ENCODE measurements at places on chromosomes 12 and 14. TPM values are rescaled to one million over a fixed set of nuclear protein-coding genes. Genes with fewer than 3 reads are reported as not detected.

DNA sequence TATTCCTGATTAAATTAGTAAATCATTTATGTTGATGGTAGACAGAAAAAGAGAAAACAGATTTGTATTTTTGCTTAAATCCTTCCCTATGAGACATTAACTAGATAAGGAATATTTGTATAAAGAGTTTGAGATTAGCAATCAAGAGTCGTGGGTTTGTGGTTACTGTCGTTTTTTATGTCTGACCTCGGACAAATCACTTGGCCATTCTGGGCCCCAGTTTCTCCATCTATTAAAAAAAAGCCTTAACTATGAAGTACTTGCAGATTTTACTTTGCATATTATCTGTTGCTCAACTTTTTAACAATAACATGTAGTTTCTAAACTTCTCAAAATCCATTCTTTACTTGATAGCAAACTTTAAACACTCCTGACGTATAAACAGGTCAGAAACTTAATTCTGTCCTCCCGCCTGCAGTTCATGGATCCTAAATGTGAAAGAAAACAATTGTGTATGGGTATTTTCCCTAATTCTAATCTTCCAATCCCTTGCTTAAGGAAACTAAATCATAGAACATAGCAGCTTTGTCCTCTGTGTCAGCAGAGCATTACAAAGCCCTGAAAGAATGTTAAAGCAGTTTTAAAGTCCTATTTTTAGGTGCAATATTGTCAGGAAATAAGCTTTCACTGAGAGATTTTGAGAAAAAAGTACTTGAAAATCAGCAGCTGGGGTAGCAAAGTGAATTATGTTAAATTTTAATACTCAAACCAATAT lies 118.2 kb downstream of the GPR135 start:
- peaks cover 3% of the 10 kb centered on the region for H3K36me3 ChIP-seq
- H3K27ac ChIP-seq, result no peak overlapping the region
- no peak overlapping the region for H3K4me3 ChIP-seq

- DNase-seq, result no peak
- H3K27me3 ChIP-seq, result no peaks in the 10 kb centered on the region
- H3K27ac ChIP-seq, result no peak overlapping the region
- H3K4me1 ChIP-seq, result peaks cover 6% of the 10 kb centered on the region
- H3K4me3 ChIP-seq, result no peak overlapping the region
These were observed 358.9 kb upstream of the NAV3 start for GRCh38 chr12:77471801-77472200.

DNA sequence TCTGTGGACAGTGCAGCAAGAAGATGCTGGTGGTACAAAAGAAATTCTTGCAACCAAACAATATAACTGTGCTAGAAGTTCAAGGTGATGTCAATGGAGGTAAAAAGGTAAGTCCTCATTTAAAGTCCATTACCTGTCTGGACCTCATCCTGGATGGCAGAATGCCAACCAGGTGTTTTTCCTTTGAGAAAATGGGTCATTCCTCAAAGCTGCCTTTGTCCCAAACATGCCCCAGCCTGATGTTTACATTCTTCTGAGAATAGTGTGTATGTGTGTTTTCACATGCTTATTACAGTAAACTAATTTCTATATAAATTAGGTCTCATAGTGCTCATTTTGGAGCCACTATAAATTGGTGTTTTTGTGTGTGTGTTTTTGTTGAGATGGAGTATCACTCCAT lies 24.9 kb downstream of the ACTR6 start:
- peaks cover 4% of the 10 kb centered on the region for H3K4me1 ChIP-seq
- H3K36me3 ChIP-seq, result peaks cover 2% of the 10 kb centered on the region
- no peak for DNase-seq
- no peak overlapping the region for H3K27ac ChIP-seq

GRCh38 chr12:131984334-131984733 lies 34.6 kb downstream of the EP400 start:
- peaks cover 14% of the 10 kb centered on the region for H3K36me3 ChIP-seq
- no peaks in the 10 kb centered on the region for H3K27me3 ChIP-seq
- no peak overlapping the region for H3K4me3 ChIP-seq
- peaks cover 11% of the 10 kb centered on the region for H3K4me1 ChIP-seq

DNA sequence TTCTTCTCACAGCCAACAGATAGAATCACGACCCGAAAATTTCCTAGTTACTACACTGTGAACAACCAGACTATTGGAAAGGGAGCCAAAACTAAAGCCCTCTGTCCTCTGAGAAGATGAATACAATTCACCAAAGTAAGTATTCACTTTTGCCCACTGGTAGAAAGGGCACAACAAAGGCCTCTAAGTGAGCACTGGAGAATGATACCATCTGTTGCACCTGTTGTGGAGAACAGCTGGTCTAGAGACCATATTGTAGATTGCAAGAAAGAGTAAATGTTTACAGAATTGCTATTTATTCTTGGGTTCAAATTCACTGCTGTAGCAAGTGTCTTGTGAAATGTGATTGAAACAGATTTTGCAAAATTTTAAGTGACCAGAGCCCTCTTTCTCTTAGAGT lies 46.9 kb upstream of the ANO6 start:
- no peaks in the 10 kb centered on the region for H3K27me3 ChIP-seq
- H3K27ac ChIP-seq, result no peak overlapping the region
- H3K36me3 ChIP-seq, result peaks cover 3% of the 10 kb centered on the region

DNA sequence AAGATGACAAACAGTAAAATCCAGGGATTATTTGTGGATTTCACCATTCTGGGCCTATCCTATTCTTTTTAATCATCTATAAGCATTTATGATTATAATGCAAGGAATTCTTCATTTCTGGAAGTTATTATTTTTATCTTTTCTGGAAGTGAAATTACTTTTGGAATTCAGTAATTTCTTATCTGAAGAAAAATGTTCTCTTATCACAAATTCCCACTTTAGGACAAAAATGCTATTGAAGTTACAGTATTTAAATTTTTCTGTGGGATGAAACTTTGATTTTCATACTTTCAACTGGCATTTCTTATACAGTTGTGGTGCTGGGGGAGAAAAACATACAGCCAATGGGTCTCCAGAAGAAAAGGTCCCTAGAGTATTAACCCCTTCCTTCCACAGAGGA lies 96.0 kb downstream of the CAND1 start:
- no peaks in the 10 kb centered on the region for H3K27me3 ChIP-seq
- no peaks in the 10 kb centered on the region for H3K4me1 ChIP-seq
- H3K36me3 ChIP-seq, result no peaks in the 10 kb centered on the region
- no peak overlapping the region for H3K4me3 ChIP-seq
- DNase-seq, result no peak

DNA sequence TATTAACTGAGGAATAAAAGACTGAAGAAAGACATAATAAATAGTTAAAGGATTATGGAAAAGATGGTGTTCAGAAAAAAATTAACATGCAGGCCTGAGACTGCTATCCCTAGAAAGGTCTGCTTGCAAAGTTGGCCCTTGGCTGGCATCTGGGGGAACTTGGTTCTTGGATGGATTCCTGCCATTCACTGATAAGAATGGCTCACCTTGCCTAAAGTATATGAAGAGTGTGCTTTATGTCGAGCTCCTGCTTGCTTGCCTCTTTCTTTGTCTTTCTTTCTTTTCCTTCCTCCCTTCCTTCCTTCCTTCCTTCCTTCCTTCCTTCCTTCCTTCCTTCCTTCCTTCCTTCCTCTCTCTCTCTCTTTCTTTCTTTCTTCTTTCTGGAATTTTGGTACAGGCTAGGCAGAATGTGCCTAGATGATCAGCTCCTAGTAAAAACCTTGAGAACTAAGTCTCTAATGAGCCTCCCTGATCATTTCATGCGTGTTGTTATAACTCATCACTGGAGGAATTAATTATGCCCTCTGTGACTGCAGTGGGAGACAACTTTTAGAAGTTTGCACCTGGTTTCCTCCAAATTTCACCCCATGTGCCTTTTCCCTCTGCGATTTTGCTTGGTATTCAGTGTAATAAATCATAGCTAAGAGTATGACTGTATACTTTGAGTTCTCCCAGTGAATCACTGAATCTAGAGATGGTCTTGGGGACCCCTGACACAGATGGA lies 44.7 kb downstream of the IFT81 start:
- no peak overlapping the region for H3K27ac ChIP-seq
- H3K4me1 ChIP-seq, result peaks cover 16% of the 10 kb centered on the region
- H3K4me3 ChIP-seq, result no peak overlapping the region
- H3K36me3 ChIP-seq, result peaks cover 18% of the 10 kb centered on the region
- no peak for DNase-seq

DNA sequence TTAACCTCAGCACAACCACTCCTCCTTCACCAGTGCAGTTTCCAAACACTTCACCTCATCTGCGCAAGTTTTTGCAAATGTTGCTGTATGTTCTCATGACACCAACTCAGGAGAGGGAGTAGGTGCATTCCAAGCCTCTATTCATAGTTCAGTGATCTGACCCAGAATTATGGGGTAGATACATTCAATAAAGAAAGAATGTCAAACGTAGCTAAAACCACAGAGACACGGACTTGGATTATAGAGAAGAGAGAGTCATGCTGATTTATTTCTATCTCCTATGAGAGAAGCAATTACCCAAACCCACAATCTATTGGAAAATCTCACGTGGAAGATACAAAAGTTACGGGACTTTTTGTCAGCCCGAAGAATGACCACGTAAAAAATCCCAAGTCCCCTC lies 1006.0 kb upstream of the TMEM132C start:
- no peak overlapping the region for H3K4me3 ChIP-seq

- H3K27ac ChIP-seq, result no peak overlapping the region
- DNase-seq, result no peak
- H3K27me3 ChIP-seq, result peaks cover 24% of the 10 kb centered on the region
- H3K4me1 ChIP-seq, result peaks cover 15% of the 10 kb centered on the region
- peak overlapping the region; percentile 28 for H3K4me3 ChIP-seq
These were observed 805 bp upstream of the CRACR2A start for GRCh38 chr12:3753544-3754284.

GRCh38 chr14:29223947-29224346 lies 457.4 kb downstream of the FOXG1 start:
- H3K4me3 ChIP-seq, result no peak overlapping the region
- H3K27ac ChIP-seq, result no peak overlapping the region
- DNase-seq, result no peak
- peaks cover 45% of the 10 kb centered on the region for H3K27me3 ChIP-seq
- H3K4me1 ChIP-seq, result no peaks in the 10 kb centered on the region

DNA sequence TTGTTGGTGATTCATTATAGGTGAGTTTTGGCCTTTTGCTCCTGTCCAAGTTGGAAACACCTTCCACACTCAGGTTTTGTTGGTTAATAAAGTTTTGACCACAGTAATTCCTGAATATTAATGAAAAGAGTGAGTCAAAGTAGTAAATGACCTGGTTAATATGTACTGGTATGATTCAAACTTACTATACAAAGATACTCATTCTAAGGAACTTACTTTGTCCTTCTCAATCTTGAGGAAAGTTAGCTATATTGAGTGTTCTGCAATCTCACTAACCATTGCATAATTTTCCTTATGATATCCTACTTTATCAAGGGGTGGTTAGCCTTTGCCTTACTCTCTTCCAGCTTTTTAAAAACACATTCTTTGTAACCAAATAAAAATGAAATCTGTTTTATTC lies 20.9 kb upstream of the HECTD1 start:
- no peak overlapping the region for H3K27ac ChIP-seq
- no peaks in the 10 kb centered on the region for H3K27me3 ChIP-seq
- no peak overlapping the region for H3K4me3 ChIP-seq
- H3K4me1 ChIP-seq, result peaks cover 6% of the 10 kb centered on the region
- no peak for DNase-seq

- peaks cover 22% of the 10 kb centered on the region for H3K4me1 ChIP-seq
- no peaks in the 10 kb centered on the region for H3K36me3 ChIP-seq
- no peak overlapping the region for H3K4me3 ChIP-seq
These were observed 7.8 kb downstream of the GALNT6 start for GRCh38 chr12:51383269-51383905.

DNA sequence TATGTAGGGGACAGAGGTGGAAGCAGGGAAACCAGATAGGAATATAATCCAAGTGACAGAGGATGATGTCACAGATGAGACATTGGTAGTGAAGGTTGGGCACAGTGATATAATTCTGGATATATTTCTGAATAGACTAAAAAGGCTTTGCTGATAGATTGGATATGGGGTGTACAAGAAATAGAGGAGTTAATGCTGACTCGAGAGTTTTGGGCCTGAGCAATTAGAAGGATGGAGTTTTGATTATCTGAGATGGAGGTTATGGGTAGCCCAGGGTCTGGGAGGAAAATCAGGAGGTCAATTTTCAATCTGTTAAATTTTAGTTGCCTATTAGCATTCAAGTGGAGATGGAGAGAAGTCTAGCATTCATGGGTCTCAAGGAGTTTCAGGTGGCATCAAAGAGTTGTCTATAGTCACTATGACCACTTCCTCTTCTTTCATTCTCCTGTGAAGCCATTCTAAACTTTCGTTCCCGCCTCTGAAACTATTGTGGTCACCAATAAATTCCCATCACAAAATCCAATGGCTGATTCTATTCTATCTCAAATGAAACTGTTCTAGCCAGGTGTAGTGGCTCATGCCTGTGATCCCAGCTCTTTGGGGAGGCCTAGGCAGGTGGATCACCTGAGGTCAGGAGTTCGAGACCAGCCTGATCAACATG lies 10.6 kb upstream of the ANO6 start:
- no peaks in the 10 kb centered on the region for H3K36me3 ChIP-seq
- H3K4me1 ChIP-seq, result no peaks in the 10 kb centered on the region
- no peaks in the 10 kb centered on the region for H3K27me3 ChIP-seq
- H3K4me3 ChIP-seq, result no peak overlapping the region

GRCh38 chr12:105936496-105936895 lies 202.3 kb downstream of the NUAK1 start:
- no peak overlapping the region for H3K4me3 ChIP-seq
- no peak for DNase-seq
- no peaks in the 10 kb centered on the region for H3K36me3 ChIP-seq
- no peaks in the 10 kb centered on the region for H3K27me3 ChIP-seq
- peaks cover 35% of the 10 kb centered on the region for H3K4me1 ChIP-seq

DNA sequence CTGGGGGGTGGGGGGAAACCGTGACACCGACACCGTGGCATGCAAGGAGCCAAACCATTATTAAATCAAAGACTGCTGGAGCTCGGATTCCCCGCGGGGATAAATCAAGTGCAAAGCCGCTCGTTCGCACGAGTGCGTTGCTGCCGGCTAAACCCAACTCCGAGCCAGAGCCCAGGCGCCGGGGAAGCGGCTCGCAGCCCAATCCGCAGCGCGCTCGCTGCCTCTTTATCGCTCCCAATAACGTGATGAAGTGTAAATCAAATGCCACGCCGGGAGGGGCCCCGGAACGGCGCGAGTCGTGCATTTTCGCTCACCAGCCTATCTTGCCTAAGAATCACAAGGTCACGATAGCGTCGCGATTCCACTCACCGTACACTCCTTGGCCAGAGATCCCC lies 1.3 kb downstream of the MDGA2 start:
- no peaks in the 10 kb centered on the region for H3K36me3 ChIP-seq
- peak; percentile 35 for DNase-seq
- peaks cover 38% of the 10 kb centered on the region for H3K4me1 ChIP-seq
- H3K4me3 ChIP-seq, result peak overlapping the region; percentile 99

DNA sequence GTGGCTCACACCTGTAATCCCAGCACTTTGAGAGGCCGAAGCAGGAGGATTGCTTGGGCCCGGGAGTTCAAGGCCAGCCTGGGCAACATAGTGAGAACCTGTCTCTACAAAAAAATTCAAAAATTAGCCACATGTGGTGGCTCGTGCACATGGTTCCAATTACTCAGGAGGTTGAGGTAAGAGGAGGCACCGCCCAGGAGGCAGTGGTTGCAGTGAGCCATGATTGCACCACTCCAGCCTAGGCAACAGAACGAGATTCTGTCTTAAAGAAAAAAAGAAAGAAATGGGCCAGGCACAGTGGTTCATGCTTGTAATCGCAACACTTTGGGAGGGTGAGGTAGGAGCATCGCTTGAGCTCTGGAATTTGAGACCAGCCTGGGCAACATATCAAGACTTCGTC lies 33.5 kb downstream of the MAP1LC3B2 start:
- DNase-seq, result no peak
- H3K36me3 ChIP-seq, result no peaks in the 10 kb centered on the region
- H3K4me1 ChIP-seq, result peaks cover 9% of the 10 kb centered on the region

Gene KRT72
- not detected for total RNA-seq

Gene MLXIP
- total RNA-seq, result 39.8 TPM

Gene CNIH1
- total RNA-seq, result 120 TPM

Gene KLRK1
- total RNA-seq, result not detected

Gene KLRD1
- total RNA-seq, result not detected

Gene DEGS2
- not detected for total RNA-seq

Gene NDRG2
- total RNA-seq, result 13.7 TPM

Gene PLBD1
- total RNA-seq, result 3.5 TPM

Gene SAMD4A
- 4.7 TPM for total RNA-seq
